NCI-H524 (cell line): ENCODE measurements at places on chromosomes 2 and 18.

DNA sequence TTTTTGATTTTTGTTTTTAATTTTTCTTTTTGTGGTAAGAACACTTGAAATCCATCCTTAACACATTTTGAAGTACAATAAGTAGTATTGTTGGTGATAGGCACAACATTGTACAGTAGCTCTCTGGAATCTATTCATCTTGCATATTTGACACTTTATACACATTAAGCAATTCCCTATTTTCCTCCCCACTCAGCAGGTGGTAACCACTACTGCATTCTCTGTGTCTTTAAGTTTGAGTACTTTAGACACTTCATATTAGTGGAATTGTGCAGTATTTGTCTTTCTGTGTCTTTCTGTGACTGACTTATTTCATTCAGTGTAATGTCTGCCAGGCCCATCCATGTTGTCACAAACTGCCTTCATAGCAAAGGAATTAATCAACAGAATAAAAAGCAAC is 471.7 kb upstream of the CDH20 start:
- no peak for DNase-seq

DNA sequence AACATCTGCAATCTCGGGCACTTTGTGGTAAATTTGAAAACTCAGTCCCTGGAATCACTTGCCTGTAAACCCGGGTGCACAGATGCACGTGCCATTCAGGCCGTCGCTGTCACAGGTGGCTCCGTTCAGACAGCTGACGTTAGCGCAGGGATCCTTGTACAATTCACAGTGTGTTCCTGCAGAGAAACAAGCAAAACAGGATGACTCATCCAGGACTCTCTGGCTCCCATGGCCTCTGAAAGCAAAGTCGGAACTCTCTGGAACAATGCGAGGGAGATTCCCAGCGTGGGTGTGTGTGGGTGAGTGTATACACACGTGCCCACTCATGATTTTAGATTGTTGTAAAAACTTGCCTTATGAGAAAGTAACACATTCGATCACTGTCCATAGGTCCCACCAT is 136.1 kb upstream of the PID1 start:
- DNase-seq, result no peak

DNA sequence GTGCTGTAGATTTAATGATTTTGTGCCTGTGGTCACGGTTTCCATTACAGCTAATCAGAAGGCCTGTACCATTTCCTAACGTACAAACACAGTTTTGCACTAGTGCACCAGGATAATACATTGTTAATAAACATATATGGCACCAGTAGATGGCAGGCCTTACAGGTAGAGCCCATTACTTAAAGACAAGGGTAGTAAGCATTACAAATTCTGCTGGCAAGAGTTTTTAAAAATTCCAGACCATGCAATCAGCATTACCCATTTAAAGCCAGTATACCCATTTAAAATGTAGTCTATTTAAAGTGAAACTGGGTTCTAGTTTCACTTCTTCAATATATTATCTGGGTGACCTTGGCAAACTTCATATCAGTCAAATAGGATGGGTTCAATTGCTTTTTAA is 224.2 kb downstream of the NUP35 start:
- DNase-seq, result no peak

- DNase-seq, result peak; percentile 67
Measured at GRCh38 chr2:157894694-157895435, 18.7 kb upstream of the ACVR1 start.

DNA sequence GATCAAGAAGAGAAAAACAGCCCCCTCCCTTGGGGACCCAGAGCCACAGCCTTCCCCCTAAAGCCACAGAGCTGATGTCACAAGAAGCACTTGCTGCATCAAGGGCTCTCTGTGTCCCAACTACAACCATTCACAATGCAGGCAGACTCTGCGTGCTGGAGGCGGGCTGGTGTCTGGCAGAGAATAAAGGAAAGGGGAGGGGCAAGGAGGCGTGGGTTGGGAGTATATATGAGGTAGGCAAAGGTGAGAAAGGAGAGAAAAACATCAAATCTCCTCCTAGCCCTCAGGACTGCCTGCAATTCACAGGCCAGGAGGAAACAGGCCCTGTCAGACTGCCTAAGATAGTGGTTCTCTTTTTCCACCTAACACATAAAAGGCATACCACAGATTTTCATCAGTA is 48.8 kb upstream of the IHH start:
- DNase-seq, result no peak

DNA sequence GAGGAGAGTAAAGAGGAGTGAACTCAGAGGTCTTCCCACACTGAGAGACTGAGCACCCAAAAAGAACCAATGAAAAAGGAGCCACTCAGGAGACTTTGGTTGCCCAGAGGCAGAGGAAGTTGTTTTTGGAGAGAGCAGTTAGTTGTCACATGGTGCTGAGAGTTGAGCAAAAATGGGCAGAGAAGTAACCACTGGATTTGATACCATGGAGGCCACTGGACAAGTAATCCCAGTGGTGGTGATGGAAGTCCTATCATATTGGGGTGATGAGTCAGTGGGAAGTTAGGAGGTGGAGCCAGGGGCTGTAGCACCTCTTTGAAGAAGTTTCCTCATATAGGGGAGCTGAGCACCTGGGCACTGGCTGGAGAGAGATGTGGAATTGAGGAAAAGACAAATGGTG is 235.8 kb downstream of the TPGS2 start:
- DNase-seq, result no peak

DNA sequence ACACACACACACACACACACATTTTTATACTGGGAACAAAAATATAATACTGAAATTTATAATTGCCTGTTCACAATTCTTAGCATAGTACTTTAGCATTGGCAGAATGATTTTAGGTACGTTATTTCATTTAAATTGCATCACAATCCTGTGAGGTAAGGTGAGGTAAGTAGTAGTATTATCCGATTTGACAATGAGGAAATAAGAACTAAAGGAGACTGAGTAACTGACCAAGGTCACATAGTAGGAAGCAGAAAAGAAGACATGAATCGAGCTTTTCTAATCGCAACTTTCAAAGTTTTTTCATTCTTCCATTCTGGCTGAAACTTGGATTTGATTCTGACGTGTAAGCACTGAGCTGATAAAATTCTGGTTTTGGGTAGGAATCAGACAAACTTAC is 351.2 kb downstream of the KIAA1328 start:
- no peak for DNase-seq

- DNase-seq, result no peak
Measured at GRCh38 chr18:59454909-59455727, 96.1 kb upstream of the LMAN1 start.

DNA sequence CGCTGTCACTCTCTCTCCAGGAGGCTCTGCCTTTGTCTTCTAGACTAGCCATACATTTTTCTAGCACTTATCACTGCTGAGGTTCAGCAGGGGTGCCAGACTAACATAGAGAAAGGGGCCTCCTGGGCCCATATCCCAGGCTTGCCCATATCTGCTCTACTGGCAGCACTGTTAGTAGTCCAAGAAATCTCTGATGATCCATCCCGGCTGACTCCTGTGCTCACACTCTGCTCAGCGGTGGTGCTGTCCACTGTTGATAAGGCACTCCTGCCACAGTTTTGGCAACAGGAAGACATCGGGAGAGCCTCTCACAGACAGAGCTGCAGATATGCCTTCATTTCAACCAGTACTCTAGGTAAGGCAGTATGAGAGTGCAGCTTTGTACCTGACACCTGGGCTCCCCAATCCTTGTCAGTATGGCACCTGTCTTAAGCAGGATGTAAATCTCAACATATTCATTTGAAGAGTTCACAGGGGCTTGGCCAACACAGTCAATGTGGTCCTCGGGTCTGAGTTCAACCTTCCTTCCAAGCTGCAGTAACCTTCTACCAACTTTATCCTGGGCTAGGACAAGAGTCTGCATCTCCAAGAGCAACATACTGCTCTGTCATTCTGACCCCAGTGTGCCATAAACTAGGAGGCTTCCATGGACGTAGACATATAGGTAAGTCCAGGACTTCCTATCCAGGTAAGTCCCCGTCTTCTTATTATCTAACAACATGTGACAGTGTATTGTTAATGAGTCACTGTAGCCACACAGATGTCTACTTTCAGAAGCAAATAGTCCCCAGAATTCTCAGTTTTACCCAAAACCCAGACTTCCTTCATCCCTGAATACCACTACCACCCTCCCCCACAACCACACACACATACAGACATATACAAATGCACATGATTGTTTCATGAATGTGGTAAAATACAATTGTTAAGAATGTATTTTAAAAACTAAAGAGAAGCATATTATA is 16.2 kb downstream of the KLF7 start:
- DNase-seq, result no peak

GRCh38 chr2:98027538-98027937 is 31.8 kb upstream of the TMEM131 start:
- no peak for DNase-seq

DNA sequence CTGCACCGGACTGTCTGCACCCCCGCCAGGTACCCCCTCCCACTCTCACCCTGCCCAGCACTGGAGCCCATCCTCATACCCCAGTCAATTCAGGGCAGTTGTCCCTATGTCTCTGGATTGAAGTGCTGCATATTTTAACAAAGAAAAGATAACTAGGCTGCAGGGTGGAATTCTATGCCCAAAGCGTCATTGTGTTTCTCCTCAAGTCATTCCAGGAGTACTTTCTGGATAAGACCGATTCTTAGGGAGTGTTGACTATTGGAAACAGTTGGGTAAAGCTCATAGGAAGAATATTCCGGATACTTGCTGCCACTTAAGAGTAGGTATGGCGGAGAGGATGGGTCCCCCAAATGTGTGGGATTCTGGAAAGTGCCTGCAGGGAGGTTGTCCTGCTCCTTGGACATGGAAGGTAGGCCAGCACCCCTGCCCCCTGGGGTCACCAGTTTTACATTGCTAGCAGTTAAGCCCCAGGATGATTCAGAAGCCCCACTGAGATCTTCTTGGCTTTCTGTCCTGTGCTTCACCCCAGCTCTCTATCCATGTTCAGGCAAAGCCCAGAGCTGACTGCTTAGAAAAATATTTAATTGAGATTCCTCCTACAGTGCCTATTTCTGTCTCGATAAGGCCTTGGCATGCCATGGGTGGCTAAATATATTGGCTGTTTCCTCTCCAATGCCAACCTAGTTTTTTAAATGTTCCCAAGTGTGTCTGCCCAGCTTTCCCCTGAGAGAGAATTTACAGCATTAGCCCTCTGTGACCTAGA is 48.2 kb downstream of the RPL37A start:
- DNase-seq, result no peak

- DNase-seq, result no peak
Measured at GRCh38 chr2:64966839-64967238, 22.4 kb upstream of the SLC1A4 start.

DNA sequence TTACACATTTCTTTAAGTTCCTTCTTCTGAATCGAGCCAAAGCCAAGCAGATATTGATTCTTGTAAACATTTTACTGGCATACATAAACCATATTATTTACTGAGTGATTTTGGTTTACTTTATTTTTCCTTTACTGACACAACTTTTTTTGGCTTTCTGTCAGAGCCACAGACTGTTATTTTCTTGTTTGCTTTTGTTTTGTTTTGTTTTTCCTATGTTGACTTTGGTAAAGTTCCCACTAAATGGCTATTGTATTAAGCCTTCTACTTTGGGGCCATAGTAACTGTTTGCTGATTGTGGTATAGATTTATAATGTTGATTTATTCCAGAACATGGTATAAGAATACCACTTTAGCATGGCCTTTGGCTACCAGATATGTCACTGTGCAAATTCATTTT is 419.4 kb downstream of the DCDC2C start:
- no peak for DNase-seq

GRCh38 chr18:23982155-23983079 is 32.1 kb upstream of the TTC39C start:
- DNase-seq, result no peak

DNA sequence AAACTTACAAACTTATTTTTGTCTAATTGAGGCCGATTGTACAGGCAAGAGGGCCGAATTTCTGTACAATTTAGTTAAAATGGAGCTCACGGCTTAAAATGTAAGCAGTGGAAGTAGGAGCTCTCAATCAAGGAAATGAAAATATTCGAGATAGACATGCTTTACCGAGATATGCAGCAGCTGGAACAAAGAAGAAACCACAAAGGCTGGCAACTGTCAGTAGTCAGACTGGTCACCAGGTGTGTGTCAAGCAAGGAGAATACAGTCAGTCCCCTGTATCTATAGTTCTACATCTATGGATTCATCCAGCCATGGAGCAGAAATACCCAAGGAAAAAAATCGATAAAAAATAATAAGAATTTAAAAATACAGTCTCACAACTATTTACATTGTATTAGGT is 122.6 kb downstream of the WDSUB1 start:
- DNase-seq, result no peak

DNA sequence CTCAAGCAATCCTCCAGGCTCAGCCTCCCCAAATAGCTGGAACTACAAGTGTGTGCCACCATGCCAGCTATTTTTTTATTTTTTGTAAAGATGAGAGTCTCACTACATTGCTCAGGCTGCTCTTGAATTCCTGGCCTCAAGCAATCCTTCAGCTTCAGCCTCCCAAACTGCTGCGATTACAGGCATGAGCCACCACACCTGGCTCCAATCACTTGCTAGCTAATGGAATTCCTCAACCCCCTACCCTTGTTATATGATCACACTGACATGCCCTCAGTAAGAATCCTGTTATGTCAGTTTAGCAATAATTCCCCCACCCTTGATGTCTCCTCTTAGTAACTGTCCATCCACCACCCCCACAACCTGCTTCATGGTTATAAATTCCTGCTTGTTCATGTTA is 12.3 kb downstream of the CHN1 start:
- no peak for DNase-seq

DNA sequence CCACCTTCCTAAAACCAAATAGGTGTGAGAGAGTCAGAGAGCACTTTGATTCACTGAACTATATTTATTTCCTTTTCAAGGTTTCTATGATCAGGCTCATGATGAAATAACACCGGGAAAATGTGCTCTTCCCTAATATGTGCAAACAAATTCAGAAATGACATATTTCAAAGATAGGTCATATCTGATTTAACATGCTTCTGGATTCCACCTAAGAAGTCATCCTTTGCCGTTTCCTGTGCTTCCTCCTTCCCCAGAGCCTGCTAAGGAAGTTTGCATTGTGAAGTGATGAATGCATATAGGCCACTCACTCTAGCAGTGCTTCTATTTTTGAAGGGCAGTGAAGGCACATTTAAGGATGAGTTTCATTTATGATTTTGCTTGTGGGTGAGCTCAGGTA is 327.6 kb downstream of the TDRD15 start:
- DNase-seq, result no peak

- DNase-seq, result no peak
Measured at GRCh38 chr2:217370391-217370790, 510.5 kb upstream of the TNP1 start.

- peak; percentile 10 for DNase-seq
Measured at GRCh38 chr2:121888189-121888557, 132.7 kb downstream of the TSN start.

- DNase-seq, result no peak
Measured at GRCh38 chr2:127428057-127428814, 10.0 kb downstream of the PROC start.

GRCh38 chr2:86143307-86143706 is 37.3 kb downstream of the PTCD3 start:
- no peak for DNase-seq

DNA sequence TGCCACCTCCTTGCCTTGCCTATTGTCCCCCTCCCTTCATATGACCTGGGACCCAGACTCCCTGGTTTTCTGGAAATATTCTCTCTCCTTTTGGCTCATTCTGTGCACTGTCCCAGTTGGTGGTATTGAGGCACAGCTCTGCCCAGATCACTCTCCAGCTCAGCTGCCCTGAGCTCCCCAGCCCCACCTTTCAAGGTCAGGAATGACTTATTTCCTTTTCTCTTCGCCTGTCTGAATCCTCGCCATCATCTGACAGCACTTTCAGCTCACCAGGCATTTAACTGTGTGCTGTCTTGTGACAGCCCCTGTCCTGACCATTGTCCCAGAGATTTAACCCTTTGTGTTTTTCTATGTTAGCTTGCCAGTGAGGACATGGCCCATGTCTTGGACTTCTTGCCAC is 133.0 kb downstream of the MSH2 start:
- DNase-seq, result no peak
